COR-L47 (cell line): ENCODE measurements at places on chromosomes 5 and 9.

DNA sequence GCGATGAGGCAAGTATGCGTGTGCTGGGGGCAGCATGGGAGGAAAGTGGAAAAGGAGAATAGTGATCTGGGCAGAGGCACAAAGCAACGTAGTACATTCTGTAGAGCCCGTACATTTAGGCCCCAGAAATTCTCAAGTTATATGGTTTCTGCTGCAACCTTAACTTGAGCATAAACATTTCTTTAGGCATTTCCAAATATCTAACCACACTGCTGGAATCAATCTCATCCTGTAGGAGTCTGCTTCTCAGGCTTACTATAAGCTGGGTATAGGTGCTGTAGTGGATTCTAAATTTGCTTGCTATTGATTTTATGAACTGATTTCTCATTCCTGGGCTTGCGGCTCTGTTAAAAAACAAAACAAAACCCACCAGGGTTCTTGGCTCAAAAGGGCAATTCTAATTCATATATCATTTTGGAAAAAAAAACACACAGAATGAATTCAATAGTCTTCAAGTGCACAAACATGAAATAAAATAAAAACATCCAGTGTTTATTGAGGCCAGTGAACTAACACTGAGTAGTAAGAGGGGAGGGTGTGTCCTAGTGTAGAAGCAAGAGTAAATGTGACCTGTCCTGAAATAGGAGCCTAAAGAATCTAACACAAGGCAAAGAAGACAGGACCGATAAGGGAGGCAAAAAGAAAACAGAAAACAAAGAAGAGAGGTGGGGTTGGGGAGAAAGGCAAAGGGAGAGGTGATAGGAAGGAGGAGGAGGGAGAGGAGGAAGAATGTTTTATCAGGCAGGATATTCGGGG lies 145.5 kb upstream of the LHFPL2 start:
- no peak for DNase-seq

- DNase-seq: no peak
These were observed 2.8 kb downstream of the MEF2C start for GRCh38 chr5:88880201-88880600.

DNA sequence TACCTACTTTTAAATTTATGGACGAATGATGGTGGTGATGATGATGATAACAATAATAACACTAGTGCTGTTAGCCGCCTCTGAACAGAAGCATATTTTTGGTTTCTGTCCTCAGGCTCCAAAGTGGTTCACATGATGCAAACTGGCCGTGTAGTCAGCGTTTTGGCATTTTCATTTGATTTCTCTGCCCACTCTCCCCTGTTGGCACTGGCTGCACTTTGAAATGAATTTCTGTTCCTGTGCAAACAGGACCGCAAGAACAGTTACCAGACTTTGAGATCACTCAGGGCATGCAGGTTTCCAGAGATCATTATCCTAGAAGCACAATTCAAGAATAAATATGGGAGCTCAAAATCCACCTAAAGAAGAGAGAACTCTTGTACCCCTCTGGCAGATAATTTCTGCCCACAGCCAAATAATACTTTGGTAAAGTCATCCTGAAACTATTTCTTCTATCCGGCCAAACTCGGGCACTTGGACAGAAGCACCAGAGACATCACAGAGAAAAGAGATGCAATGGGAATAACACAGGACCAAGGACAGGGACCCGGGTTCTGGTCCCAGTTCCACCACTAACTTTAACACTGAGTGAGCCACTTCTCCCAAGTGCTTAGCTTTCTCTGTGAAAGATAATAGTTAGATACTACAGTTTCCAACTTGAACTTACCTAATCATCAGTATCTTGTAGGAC lies 201.7 kb upstream of the PTGER4 start:
- DNase-seq: no peak

DNA sequence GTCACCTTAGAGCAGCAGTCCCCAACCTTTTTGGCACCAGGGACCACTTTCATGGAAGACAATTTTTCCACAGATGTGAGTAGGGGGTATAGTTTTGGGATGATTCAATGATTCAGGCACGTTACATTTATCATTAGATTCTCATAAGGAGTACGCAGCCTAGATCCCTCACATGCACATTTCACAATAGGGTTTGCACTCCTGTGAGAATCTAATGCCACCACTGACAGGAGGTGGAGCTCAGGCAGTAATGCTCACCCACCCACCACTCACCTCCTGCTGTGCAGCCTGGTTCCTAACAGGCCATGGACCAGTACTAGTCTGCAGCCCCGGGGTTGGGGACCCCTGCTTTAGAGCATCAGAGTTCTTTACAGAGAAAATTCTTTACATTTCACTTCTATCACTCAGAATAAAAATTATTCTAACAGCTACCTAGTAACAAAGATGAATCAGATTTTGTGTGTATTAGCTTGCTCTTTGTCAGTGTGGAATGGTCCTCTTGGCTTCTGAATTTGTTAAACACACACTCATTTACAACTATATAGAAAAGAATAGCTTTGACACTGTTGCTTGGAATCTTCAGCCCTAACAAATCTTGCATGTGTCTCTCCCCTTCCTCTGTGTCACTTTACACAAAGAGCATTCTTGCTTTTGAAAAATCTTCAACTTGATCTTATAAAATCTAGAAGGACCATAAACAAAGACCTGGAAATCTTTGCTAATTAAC lies 438.6 kb downstream of the BNC2 start:
- DNase-seq: no peak

DNA sequence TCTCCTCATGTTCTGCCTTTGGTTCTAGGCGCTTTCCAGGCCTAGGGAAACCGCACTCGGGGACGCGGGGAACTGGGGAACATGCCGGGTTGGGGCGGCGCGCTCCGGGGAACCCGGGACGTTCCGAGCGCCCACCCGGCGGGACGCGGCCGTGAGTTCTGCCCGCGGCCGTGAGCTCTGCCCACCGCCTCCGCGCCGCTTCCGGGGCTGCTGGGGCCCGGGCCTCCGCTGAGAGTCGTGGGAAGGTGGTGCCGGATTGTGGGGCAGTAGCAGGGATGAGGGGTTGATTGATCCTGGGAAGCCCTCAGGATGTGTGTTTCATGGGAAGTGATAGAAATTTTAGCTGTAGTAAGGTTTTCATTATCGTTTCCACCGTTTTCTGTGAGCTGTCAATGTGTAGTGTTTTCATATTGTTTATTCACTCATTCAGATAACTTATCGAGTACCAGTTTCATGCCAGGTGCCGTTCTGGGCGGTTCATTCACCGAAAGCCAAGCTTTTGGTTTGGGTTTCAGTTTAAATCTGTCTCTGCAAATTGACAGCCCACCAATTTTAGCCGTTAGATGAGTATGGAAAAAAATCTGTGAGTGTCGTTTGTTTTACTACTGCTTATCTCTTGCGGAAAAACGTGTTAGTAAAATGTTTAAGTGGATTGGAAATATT lies 657 bp downstream of the MTRR start:
- no peak for DNase-seq

DNA sequence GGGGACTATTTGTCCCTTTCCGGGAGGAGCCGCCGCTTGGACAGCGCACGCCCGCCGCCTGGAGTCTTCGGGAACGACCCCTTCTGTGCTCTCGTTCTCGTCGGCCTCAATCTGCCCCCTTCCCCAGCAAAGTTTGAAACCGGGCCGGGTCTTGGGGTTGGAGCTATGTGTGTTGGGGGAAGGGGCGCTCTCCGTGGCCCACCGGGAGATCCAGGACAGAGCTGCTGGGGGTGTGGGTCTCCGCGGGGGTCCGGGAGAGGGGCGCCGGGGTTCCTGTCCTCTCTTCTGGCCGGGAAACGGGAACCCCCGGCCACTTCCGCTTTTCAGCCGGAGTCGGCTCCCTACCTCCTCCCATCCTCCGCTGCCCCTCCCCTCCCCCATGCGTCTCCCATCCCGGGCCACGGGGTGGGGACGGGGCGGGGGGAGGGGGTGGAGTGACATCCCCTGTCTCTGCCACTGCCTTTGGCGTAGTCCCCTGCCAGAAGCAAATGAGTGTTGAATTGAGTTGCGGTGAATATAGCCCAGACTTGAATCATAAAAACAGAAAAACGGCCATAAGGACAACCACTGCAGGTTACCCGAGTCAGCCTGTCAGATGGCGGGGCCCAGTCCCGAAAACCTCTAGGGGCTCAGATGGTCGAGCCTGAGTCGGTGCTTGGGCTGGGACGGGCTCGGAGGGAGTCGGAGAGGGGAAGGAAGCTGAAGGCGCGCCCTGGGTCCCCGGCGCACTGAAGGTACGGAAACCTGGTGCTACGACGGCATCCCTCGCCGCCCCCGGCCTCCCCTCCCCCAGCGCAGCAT lies 1.1 kb downstream of the CPLX2 start:
- DNase-seq: no peak

DNA sequence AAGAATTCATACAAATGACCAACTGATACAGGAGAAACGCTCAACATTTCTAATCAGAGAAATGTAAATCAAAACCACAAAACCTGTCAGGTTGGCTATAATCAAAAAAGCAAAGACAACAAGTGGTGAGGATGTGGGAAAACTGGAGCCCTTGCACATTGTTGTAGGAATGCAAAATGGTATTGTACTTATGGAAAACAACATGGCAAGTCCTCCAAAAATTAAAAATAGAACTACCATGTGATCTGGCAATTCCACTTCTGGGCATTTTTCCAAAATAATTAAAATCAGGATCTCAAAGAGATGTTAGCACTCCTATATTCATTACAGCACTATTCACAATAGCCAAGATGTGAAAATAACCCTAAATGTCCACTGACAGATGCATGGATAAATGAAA lies 76.1 kb downstream of the FNIP1 start:
- DNase-seq: peak; percentile 77

DNA sequence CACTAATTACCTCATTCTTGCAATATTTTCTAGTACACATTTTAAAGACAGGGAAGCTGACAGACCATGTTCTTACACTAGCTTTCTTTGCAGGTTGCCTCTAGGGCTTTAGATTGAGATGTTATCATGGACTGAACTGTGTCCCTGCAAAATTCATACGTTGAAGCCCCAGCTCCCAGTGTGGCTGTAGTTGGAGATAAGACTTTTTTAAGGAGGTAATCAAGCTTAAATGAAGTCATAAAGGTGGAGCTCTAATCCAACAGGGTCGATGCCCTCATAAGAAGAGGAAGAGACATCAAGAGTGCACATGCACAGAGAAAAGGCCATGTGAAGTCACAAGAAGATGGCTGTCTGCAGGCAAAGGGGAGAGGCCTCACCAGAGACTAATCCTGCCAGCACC lies 471.2 kb upstream of the ACTBL2 start:
- DNase-seq: no peak

DNA sequence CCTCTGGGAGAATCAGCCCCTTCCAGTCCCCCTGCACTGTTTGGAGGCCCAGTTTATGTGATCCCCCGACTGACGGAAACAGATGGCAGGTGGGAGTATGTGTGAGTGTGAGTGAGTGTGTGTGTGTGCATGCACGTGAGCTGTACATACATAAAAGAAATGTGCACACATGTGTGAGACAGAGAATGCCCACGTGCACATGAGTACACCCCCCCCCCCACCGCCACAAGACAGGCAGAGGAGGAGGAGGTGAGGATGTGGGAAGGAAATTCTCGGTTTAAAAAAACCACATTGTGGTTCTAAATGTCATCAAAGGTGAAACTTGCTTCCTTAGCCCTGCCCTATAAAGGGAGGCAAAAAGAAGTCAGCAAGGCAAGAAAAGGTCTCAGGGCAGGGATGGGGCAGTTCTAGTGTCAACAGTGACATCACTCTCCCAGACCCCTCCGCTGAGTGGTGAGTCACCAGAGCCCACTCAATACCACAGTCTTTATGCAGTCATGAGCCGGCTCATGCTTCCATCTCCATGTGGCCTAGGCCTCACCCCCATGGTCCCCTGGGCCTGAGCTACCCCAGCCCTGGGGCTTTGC lies 79.2 kb upstream of the HSPA9 start:
- no peak for DNase-seq

DNA sequence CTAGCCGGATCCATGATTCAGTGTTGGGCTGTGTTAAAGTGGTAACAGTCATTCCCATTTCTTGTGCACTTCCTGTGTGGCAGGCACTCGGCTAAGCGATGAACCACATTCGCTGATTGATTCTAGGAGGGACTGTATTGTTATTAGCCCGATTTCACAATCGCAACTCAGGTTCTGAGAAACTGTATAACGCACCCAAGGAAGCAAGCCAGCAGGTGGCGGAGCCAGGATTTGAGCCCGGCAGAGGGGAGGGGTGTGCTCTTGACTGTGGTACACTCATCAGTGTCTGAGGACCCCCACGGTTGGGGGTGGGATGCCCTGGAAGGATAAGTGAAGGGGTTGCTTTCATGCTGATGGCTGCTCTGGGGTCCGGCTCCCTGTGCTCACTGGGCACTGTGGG lies 34.7 kb downstream of the LRSAM1 start:
- DNase-seq: no peak

GRCh38 chr5:91416491-91416890 lies 33.4 kb upstream of the ARRDC3 start:
- no peak for DNase-seq

DNA sequence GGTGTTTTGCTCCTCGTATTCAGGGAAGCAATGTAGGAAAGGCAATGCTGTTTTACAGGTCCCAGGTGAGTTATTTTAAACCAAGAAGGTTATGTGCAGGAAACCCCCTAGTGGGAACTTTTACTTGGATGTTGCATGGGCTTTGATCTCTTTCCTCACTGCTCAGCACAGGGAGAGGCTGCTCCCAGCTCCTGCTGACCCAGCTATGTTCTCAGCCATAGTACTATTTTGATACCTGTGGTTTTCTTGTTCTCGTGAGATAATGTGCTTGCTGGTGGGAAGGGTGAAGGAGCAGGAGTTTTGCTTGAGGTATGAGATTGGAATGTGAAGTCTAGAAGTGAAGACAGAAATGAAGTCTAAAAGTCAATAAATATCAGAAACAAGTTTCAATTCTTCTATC lies 265.6 kb upstream of the FBXL7 start:
- DNase-seq: no peak

DNA sequence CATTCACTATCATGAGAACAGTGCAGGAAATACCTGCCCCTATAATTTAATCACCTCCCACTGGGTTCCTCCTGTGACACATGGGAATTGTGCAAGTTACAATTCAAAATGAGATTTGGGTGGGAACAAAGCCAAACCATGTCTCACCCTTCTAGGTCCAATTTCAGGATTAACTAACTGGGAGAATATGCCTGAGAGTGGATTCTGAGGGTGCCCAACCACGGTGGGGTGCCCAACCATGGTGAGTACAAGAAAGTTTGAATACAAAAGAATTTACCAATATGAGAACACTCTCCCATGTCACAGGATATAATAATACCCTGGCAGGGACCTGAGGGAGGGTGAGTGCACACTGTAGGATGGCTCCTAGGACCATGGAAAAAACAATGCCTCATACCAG lies 17.2 kb upstream of the GDA start:
- DNase-seq: peak; percentile 14

DNA sequence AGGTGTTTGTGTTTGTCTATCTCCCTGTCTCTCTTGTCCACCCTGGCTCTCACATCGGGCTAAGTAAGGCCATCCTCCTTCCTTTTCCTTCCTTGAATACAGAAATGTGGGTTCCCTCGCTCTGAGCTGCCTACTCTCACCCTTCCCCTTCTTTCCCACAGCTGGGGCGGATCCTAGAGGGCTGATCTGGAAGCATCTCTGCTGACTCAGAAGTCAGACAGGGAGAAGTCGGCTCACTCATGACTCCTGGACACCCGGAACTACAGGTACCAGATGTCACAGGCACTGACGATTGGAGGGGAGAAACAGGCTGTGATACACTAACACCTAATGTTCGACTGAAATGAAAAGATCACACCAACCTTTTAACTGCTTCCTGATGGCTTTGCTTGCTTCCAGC lies 41.3 kb downstream of the PTPN3 start:
- no peak for DNase-seq

GRCh38 chr5:109516390-109516789 lies 106.6 kb upstream of the PJA2 start:
- no peak for DNase-seq
